ENCODE measurements at places on chromosomes 16 and 17.
A peak's percentile ranks its signal among the peaks of the same experiment; 100 is the strongest.

- no peak for DNase-seq
Measured at GRCh38 chr16:54505549-54506213, 219.1 kb upstream of the IRX3 start.

GRCh38 chr17:79082311-79083190 is 7.9 kb downstream of the ENGASE start:
- DNase-seq, result peak; percentile 67

DNA sequence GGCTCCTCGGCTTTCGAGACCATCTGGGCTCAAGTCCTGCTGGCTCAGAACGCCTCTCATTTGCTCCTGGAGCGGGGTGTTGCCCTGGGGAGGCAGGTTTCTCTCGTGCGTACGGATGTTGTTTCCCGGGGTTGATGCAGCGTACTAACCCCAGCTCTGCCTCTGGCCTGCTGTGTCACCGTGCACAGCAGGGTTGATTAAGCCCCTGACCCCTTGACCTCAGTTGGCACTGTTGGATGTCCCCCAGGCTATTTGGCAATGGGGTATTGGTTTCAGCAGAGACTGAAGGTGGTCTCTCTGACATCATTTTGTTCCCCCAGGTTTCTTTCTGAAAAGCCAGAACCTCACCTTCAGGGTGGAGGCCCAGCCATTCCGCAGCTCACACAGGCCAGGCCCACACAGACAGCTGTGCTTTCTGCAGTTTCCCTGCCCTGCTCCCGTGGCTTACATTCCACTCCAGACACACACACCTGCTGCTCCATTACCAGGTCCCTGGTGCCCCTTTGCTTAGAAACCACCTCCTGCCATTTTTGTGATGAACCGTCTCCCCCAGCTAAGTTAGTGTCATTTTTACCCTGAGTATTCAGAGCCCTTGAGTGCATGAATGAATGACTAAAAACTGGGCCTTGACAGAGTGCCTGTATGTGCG is 233.5 kb downstream of the CCDC182 start:
- DNase-seq, result no peak

- DNase-seq, result no peak
Measured at GRCh38 chr17:58231641-58232040, 6.7 kb upstream of the LPO start.

GRCh38 chr16:56450275-56450985 is 702 bp downstream of the NUDT21 start:
- peak; percentile 48 for DNase-seq

GRCh38 chr16:56198755-56199114 is 7.4 kb downstream of the GNAO1 start:
- DNase-seq, result no peak

DNA sequence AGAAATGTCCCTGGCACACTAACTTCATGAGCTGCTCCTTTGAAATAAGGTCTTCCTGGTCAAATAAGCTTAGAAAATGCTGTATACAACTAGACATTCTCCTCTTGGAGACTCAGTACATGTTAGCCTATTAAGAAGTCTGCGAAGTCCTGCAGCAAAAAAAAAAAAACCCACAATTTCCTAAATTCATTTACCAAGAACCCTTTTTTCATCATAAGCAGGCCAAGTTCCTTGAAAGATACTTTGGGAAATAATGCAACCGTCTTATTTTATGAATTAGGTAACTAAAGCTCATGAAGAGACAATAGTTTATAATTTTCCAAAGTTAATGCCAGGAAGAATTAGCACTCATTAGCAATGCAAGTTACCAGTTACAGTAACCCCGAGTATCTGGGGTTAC is 49.0 kb upstream of the HAS3 start:
- DNase-seq, result no peak

DNA sequence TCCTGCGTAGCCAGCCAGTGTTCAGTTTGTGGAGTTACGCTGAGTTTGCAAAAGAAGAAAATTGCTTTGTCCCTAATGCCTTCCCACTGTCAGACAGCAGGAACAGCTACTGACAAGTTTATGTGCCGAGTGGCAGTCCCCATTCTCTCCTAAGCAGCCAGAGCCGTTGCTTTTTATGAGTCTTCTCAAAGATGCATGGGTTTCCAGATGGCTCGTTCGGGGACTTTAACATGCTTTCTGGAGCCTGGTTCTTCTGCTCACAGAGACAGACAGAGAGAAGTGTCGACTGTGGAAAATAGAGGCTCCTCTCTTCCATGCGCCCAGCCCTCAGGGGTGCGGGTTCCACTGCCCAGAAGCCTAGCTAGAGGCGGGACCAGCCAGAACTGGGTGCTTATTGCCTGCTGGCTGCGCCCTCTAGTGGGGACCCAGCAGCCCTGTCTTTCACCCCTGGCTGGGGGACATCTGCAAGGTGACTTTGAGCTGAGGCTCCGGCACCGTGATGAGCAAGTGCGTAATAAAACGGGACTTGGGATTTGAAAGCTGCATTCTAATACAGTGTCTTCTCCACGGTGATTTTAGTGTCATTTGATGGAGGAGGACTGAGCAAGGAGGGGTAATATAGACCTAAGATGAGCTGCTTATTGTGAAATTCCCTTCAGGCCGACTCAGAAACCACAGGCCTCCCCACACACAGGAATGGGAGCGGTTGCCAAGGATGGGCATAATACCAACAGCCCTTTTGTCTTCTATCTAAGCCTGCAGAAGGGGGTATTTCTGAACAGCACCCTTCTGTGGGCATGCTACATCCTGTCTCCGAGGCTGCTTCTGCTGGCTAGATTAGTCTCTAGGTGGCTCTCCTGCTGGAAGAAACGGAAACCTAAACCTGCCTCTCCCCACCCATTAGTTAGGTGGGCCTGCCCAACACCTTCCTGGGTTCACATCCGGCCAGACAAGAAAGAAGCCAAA is 73.1 kb downstream of the CCDC182 start:
- peak; percentile 80 for DNase-seq

- DNase-seq, result no peak
Measured at GRCh38 chr16:85578599-85578948, 34.5 kb upstream of the GSE1 start.

GRCh38 chr16:77696149-77696548 is 26.2 kb upstream of the NUDT7 start:
- DNase-seq, result no peak

- peak; percentile 53 for DNase-seq
Measured at GRCh38 chr17:31596382-31597323, 205.2 kb downstream of the RAB11FIP4 start.

Measured in activated CD4-positive, alpha-beta memory T cell treated with anti-CD3 and anti-CD28 coated beads for 36 hours (primary cell).